Activated T-cell treated with anti-CD3 and anti-CD28 coated beads, Interleukin-2, amount 50 U/mL, for 48 hours (primary cell): ENCODE measurements at places on chromosomes 12 and 14.
A peak's percentile ranks its signal among the peaks of the same experiment; 100 is the strongest.

DNA sequence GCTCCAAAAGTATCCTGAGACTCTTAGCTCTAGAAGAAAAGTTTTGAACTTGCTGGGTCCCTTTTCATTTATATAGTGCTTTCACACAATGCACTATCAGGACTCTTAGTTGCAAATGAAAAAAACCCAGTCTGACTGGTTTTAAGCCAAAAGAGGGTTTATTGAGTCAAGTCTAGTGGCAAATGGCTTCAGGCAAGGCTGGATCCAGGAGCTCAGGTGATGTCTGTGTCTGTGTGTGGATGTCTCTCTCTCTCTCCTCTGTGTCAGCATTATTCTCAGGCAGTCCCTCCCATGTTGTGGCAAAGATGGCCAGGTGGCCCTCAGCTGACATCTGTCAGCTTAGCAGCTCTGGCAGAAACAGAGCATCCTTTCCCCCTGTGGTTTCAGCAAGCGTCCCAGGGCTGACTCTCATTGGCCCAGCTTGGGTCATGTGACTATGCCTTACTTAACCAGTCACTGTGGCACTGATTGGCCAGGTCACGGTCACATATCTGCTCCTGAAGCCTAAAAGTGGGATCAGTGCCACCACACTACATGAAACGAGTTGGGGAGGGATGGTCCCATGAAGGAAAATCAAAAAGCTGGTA is 6.2 kb downstream of the TMEM120B start:
- DNase-seq: peak; percentile 26

DNA sequence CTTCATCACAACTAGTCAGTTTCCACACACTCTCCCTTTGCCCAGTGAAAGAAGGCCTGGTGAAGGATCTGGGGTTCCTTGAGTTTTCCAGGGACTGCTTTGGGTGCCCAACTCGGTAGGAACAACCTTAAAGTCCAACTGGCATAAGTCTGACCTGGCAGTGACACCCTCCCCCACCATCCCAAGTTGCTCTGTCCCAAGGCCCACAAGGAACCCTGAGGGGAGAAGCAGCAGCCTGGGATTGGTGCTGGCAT is 1.6 kb downstream of the KMT2D start:
- no peak for DNase-seq

DNA sequence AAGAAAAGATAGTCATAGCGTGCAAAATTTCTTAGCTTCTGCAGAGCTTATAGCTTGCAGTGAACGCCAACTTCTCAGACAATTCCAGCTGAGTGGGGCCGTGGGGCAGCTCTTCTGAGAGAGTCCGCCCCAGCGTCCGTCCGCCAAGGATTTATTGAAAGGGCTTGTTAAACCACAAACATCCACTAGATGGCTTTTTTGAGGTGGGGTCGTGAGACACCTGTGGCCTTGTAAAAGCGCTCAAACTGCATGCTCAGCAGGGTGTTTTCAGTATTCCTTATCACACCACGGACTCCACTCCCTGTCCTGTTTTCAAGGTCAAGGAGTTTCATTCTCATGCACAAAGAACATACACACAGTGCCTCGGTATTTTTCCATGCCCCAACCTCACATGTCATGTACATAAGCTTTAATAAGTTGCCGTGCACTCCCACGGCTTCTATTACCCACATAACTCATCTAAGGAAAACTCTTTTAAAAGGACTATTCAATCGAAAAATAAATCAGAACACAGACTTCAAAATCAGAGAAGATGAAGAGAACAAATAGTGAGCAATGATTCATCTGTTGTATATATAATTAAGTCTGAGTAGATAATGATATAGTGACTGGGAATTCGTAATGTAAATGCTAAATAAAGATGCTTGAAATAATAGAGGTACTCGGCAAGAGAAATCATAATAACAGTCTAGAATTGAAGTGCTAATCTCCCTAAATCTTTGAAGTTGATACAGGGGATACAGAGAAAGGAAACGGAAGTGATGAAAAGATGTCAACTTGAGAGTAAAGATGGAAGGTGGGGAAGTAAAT is 46.7 kb downstream of the WBP11 start:
- DNase-seq: peak; percentile 23

DNA sequence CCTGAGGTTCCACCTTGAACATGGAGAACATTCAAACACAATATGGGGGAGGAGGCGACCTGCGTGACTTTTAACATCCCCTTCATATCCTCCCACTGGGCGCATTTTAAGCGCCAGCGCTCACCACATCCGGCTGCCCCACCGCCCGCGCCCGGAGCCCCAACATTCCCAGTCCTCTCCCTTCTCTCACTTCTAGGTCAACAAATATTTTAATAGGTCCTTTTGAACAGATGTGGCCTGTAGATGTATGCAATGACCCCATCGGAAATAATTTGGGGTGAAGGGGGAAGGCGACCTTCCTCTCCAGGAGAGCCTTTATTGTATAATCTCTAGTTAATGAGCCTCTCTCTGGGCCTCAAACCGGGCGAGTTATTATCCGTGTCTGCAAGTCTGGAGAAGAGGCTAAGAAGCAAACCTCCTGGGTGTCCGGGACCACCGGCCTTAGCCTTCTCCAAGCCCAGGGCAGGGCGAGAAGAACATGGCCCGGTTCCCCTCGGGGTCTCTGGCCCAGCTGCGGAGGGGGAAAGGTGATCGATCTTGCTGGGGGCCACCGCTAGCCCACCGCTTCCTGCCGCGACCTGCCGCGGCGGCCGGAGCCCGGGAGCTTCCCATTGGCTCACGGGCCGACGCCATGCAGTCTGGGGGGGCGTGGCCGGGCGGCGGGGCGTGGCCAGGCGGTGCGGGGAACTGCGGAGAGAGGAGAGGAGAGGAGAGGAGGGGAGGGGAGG is 83.2 kb upstream of the HMGA2 start:
- DNase-seq: peak; percentile 83

GRCh38 chr14:23604675-23605170 is 26.1 kb upstream of the JPH4 start:
- DNase-seq: no peak

GRCh38 chr12:104219361-104219892 is 3.8 kb downstream of the TXNRD1 start:
- DNase-seq: no peak

DNA sequence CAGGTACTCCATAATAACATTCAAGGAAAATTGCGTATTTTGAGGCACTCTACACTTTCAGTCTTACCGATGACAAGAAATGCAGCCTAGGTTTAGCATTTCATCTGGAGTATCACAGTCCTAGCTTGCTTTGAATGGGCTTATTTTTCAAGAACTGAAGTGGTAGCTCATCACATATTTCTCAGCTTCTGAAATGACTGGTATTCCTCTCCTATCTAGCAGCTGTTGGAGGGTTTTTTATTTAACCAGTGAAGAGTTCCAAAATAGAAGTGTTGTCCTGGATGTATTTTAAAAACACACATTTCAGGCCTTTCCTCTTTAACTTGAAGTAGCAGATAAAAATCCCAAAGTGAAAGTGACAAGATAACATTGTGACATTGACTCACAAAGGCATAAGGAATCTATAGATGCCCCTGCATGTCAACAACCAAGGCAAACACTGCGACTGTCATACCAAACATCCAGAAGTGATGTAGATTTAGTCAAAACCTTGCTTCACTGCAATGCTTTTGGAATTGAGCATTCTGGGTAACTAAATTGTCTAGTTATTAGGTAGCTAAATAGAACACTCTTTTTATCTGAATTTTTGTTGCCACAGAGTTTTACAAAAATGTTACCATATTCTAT is 182.2 kb upstream of the FBXO33 start:
- no peak for DNase-seq

GRCh38 chr12:19198272-19198671 is 68.7 kb downstream of the PLEKHA5 start:
- no peak for DNase-seq

DNA sequence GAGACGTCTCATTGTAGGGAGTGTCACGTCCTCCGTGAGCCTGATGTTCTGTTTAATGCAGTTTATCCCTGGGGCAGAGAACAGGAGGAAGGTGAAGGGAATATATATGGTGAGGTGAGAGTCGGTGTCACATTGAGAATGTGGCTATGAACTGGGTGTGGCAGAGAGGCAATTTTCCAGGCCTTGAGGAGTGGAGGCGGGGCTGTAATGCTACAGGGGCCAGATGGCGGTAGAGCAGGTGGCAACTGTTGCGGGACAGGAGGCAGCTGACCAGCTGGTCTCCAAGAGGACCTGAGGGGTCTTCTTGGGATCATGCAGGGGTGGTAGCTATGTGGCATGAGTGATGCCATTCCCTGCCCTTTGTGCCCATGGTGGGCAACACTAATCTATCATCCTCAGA is 59.6 kb downstream of the CACNA1C start:
- DNase-seq: no peak

DNA sequence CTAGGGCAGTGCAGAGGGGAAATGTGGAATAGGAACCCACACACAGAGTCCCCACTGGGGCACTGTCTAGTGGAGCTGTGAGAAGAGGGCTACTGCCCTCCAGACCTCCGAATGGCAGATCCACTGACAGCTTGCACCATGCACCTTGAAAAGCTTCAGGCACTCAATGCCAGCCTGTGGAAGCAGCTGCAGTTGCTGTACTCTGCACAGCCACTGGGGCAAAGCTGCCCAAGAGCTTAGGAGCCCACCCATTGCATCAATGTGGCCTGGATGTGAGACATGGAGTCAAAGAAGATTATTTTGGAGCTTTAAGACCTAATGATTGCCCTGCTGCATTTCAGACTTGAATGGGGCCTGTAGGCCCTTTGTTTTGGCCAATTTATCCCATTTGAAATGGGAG is 21.7 kb upstream of the CCDC88C start:
- DNase-seq: no peak

DNA sequence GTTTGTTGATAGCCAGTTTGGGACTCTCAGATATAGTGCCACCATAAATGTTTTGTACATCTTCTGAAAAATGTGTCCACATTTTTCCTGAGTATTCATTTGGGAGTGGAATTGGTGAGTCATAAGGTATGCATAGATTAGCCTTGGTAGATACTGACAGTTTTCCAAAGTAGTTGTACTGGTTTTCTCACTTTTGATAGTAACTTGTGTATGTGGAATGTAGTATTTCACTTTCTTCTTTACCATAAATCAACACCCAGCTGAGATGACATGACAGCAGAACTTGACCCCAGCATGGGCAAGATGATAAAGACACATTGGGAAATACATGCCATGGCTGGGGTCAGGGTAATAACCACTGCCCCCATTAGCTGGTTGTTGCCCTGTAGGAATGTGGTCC is 5.4 kb downstream of the FBXW8 start:
- no peak for DNase-seq

DNA sequence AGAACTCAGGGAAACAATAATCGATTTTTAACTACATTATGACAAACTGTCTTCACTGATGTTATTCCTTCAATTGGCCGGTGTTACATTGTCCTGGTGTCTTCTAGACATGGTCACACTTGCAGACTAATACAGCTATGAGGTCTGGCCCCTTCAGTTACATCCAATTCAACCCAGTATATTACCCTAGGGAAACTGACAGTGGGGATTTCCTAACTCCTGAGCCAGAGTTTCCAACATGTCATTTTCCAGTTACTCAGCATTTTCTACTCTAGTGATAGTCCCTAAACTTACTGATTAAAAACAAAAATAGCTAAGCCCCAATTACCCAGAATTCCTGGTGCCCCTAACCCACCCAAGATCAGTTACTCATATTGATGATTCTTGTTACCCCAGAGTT is 21.1 kb downstream of the IFNG start:
- DNase-seq: no peak

GRCh38 chr14:70702161-70702560 is 60.4 kb downstream of the TTC9 start:
- no peak for DNase-seq

DNA sequence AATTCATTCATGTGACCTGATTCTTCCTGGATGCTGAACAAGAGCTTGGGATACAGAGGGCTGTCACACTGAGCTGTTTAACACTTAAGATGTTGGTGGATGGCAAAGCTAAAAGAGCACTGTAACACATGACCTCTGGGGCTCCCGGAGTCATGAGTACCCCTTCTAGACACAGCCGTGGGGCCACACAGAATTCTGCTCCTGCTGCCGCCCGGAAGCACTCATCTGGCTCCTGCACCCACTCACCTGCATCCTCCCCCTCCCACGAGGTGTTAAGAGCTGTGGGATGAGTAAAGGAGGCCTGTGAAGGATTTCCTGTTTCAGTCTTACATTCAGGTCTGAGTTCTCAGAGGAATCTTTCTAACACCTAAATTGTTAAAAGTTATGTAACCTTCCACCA is 78.0 kb upstream of the SSTR1 start:
- DNase-seq: peak; percentile 37

- no peak for DNase-seq
Observed at GRCh38 chr12:65638324-65638723, 186.0 kb upstream of the HMGA2 start.

DNA sequence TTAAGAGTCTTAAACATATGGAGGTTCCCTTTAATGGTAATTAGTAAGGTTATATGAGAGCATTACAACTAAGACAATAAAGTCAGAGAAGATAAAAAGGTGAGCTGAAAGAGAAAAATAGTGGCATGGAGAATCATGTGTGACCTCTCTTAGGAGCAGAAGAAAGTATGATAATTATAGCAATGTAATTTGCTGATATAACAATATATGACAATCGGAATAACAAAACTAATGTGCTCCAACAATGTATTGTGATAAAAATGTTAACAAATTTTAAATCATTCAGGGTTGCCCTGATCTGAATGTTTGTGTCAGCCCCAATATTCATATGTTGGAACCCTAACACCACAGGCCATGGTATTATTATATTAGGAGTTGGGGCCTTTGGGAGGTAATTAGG is 269.6 kb upstream of the PPFIA2 start:
- no peak for DNase-seq

GRCh38 chr14:51744372-51745130 is 92.8 kb downstream of the FRMD6 start:
- DNase-seq: no peak

DNA sequence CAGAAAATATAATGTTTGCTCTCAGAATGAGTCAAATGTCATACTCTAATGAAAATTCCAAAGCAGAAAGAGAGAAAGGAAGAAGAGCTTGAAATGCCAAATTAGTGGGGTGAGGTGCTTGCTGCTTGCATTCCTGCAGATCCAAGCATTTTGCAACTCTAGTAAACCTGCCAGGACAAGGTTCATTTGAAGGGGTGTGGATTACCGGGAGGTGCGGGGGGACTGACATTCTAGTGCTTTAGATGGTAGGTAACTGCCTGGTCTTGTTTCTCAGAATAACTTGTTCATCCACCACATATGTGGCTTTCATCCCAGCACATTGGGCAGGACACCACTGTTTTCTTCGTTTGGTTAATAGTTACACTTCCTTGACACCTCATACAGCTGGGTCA is 144.4 kb downstream of the AKAP6 start:
- DNase-seq: no peak

DNA sequence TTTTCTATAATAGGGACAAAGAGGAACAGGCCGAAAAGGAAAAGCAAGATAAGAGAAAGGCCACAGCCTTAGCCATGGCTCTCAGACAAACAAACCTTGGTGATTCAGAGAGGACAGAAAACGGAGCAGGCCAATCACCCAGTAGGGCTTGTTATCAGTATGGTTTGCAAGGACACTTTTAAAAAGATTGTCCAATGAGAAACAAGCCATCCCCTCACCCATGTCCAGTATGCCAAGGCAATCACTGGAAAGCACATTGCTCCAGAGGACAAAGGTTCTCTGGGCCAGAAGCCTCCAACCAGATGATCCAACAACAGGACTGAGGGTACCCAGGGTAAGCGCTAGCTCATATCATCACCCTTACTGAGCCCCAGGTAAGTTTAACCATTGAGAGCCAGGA is 243.8 kb upstream of the BTG1 start:
- DNase-seq: peak; percentile 14

GRCh38 chr12:88958946-88959345 is 378.7 kb upstream of the KITLG start:
- no peak for DNase-seq
